Caudate nucleus (tissue), 63 donors: ENCODE measurements at places on chromosomes 16 and 17.

DNA sequence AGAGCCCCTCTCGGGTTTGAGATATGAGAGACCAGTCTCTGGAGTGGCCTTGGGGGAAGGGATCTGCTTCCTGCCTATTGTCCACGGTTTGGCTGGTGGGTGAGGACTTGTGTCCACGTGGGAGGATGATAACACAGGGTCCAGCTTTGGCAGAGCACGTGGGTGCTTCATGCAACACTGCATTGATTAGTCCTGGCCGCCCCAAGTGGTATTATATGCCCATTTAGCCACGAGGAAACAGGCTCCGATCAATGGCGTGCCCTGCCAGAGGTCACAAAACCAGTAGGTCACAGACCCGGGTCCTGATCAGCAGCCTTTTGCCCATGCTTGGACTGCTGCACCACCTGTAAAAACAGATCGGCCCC lies 141.6 kb downstream of the RGS9 start:
- no peak for DNase-seq

DNA sequence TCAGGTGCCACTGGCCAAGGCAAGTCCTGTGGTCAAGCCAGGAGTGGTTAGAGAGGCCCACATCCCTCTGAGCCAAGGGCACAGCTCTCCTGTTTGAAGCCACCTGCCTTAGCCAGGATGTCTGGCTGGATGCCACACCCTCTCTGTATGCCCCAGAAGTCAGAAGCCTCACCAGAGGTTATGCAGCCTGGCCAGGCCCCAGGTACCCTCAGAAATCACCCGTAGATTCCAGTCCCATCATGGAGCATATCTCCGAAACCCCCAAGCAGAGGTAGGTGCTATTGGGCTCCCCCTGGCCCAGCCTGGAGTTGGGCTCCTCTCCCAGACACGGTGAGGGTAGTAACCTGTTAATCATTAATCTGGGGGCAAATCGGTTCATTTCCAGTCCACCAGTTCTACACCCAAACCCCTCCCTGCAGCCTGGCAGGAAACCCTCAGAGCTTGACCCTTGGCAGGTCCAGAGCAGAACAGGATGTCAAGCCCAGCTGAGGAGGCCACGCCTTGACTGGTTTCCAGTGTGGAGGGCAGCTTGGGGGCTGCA lies 60.6 kb upstream of the TMEM97 start:
- DNase-seq = no peak

GRCh38 chr17:14427900-14428647 lies 127.2 kb downstream of the HS3ST3B1 start:
- no peak for DNase-seq

DNA sequence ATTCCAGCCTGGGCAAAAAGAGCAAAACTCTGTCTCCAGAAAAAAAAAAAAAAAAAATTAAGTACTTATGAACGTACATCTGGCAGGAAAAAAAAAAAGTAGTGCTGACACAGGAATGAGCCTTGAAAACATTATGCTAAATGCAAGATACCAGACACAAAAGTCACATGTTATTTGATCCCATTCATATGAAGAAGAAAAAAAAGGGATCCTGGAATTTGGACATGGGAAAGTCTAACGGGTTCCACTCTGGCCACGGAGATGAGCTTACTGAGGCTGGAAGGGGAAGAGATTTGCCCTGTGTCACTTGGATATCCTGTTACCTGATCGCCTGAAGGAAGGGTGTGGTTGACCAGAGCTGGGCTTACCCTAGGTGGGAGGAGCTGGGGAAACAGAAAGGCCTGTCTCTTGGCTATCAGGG lies 251.9 kb downstream of the PARN start:
- DNase-seq = no peak

DNA sequence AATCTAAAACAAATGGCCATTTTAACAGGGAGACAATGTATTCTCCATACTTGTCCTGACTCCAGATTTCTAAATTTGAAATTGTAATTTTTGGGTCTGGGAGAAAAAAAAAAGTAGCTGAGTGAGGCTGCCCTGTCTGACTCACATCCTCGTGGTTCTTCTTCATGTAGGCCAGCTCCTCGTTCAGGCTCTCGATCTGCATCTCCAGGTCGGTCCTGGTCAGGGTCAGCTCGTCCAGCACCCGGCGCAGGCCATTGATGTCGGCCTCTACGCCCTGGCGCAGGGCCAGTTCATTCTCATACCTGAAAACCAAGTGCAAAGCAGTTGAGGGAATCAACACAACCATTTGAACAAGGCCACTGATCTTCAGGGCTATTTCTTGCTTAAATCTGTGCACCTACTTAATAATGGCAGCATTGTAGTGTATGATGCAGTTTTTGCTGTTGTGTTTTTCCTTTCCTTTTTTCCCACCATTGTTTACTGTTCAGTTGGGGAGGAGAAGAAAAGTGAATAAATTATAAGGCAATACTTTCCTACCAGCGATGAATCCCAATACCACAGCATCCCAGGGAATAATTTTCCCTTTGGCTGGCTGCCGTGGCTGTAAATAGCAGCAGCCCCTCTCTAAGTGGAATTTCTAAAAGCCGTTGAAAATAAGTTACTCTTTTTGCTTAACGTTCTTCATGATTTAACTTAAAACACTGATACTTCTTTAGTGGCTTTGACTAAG lies 2.2 kb downstream of the KRT12 start:
- no peak for DNase-seq

- DNase-seq = no peak
Measured at GRCh38 chr16:87881324-87882200, 12.3 kb upstream of the SLC7A5 start.

DNA sequence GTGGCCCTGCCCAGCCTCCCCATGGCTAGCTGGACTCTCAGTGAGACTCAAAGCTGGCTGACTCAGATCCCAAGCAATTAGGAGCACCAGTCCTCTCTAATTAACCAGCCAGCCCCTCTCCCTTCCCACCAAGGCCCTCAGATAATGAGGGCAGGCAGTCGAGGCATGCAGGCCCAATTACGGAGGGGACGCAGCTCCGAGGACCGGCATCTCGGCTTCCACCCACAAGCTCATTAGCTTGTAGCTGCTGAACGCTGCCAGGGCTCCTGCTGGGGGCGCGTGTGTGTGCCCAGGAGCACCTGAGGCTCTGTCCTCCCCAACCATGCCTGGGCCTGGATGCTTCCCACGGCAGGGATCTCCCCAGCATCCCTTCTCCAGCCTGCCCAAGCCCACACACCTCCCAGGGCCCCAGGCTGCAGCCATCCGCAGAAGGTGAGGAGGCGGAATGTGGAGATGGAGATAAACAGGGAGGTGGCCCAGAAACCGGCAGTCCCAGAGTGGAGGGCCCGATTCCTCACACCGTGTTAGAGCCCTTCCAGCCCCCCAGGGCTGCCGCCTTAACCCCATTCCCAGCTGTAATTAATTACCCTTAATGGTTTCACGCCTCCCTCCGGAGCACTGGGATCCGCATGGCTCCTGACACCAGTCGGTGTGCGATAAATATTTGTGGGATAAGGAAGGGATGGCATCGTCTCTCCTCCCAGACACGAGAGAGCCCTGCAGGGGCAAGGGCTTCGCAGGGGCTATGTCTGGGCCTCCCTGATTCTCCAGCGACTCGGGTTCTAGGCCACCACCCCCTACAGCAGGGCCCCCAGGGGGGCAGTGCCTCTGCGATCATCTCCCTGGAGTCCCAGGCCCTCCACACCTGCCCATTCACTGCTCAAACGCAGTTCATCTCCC lies 42.2 kb downstream of the RPH3AL start:
- DNase-seq = no peak

GRCh38 chr16:78499399-78499798 lies 399.9 kb downstream of the WWOX start:
- DNase-seq = no peak

DNA sequence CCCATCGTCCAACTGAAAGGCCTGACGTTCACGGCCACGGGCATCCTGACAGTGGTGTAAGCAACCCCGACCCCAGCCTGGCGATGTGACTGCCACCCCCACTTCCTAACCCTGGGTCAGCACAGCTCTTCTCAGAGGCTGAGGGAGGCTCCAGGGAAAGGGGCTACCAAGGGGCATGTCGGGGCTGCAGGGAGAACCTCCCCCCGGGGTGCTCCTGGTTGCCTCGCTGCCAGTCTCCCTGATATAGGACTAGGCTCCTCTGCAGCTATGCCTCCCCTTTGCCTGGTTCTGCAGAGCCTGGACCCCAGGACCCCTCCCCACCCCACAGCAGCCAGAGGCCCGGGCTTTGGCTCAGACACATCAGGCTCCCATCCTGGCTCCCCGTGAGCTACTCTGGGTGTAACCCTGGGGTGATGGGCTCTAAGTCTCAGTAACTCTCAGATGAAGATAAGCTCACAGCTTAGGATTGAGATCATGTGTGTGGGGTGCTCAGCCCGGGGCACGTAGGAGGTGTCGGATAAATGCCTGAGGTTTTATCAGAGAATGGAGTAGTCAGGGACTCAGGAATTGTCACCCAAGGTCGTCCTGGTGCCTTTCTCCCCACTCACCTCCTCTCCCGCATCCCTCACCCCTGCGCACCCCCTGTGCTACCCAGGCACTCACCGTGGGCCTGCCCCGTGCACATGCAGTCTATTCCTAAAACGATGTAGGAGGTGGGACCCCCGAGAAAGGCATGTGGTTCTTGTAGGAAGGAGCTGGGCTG lies 10.6 kb downstream of the ITGAD start:
- DNase-seq = no peak

- DNase-seq = no peak
Measured at GRCh38 chr17:8354236-8354635, 14.6 kb downstream of the ODF4 start.

DNA sequence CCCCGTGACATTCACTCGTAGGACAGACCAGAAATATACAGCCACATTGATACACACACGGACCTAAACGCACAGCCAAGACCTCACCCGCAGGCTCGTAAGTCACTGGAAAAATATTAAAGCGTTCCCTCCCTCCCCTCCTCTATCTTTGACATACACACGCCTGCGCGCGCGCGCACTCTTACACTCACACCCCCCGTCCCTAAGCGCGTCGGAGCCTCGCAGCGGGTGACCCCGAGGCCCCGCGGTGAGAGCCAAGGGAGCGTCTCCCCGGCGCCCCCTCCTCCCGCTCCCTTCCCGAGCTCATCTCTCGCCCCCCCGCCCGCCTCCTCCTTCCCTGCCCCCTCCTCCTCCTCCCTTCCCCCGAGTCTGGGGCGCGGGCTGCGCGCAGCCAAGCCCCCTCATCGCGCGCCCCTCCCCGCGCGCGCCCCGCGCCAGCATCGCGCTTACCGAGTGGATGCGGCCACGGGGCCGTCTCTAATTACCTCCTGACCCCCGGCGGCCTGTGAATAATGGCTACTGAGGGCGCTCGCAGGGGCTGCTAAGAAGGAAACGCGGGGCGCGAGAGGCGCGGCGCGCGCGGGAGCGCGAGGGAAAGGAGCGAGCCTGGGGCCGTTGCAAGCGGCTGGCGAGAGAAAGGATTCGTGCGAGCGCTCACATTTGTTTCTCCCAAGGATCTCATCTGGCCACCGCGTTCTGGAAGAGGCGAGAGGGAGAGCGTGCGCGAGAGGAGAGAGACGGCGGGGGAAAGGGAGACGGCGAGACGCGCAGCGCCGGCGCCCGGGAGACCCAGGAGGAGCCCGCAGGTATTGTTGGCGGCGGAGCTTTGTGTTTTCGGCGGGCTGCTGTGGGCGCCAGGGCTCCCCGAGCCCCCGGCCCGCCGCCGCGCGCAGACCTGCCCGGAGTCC lies 42.4 kb downstream of the RAI1 start:
- DNase-seq = no peak

DNA sequence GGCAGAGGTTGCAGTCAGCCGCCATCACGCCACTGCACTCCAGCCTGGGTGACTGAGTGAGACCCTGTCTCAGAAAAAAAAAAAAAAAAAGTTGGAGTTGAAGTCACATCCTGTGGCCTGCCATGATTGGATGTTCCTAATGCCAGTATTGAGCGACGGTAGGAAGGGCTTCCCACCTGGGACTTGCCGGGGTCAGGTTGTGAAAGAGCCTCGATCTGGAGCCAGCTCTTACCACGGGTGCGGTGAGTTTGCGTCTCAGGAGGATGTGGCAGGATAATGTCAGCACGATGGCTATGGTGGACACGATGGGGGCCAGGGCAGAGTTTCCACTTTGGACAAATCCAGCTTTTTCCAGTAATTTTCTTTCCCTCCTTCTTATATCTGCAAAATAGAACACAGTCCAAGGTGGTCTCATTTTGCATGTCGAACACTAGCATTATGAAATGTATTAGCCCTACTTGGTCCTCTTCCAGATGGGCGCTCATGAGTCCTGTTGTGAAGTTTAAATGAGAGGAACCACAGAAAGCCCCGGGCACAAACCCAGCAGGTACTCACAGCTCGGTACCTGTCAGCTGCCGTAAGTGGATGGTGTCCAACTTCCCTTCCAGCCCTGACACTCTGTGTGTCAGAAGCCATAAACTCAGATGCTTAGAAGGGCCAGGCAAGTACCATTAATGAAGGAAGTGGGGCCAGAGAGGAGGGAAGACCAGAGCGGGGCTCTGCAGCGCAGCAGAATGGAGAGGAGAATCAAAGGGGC lies 22.2 kb downstream of the ABCC12 start:
- no peak for DNase-seq

- no peak for DNase-seq
Measured at GRCh38 chr16:53991754-53992378, 287.9 kb downstream of the FTO start.

- no peak for DNase-seq
Measured at GRCh38 chr17:58630883-58631522, 60.8 kb downstream of the TEX14 start.

- no peak for DNase-seq
Measured at GRCh38 chr17:4998027-4998731, 429 bp downstream of the KIF1C start.

GRCh38 chr16:22786284-22786683 lies 27.7 kb upstream of the HS3ST2 start:
- no peak for DNase-seq

- DNase-seq = no peak
Measured at GRCh38 chr17:59416184-59416583, 84.7 kb downstream of the YPEL2 start.

DNA sequence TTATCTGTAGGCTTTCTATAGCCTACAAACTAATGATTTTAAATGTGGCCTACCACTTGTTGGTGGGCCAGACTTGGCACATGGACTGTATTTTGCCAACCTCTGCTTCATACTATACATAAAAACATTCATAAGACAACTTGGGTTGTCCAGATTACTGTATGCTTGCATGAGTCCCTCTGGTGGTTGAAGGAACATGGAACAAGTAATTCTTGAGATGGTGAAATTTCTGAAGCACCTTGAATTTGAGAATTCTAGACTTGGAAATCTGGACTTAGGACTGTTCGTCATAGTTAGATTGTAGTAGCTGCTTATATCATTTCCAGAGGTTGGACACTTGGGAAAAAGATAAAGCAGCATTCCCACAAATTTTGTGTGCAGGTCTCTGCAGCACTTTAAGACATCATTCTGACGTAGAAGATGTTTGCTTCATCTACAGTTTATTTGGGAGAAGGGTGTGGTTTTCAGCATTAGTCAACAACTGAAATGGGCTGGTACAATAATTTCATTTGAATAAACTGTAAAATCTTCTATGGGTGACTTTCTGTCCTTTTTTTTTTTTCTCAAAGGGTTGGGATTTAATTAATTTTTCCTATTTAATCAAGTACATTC lies 31.2 kb downstream of the NFATC3 start:
- DNase-seq = no peak
